ENCODE measurements at places on chromosomes 4 and X.

GRCh38 chr4:55277011-55277410 lies 69.0 kb upstream of the SRD5A3 start:
- no peak for DNase-seq

DNA sequence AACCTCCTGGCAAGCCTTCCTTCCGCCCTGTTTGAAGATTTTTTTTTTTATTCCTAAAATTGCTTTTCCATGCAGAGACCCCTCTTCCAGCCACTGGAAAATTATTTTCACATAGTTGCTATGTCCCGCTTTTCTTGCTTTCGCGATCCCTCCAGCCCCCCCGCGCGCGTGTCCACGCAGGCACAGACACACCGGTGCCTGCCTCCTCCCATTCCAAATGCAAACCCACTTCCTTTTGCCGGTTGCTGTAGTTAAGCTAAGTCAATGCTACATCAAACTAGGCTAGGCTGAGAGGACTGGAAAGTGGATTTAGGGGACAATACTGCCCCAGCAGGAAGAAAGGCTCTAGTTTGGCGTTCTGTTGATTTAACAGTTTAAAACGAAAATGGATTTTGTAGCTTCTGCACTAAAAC lies 111.0 kb downstream of the DHX15 start:
- peak; percentile 42 for DNase-seq

- DNase-seq: peak; percentile 57
Observed at GRCh38 chr4:25448379-25449109, 71.5 kb downstream of the ANAPC4 start.

DNA sequence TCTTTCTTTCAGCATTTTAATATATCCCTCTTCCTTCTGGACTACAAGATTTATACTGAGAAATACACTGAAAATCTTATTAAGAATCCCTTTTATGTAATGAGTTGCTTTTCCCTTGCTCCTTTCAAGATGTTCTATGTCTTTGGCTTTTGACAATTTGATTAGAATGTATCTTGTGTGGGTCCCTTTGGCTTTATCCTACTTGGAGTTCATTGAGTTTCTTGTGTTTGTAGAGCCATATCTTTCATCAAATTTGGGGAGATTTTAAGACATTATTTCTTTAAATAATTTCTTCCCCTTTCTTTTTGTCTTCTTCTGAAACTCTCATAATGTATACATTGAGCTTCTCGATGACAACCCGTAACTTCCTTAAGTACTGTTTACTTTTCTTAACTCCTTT lies 739.9 kb upstream of the AMOT start:
- no peak for DNase-seq

DNA sequence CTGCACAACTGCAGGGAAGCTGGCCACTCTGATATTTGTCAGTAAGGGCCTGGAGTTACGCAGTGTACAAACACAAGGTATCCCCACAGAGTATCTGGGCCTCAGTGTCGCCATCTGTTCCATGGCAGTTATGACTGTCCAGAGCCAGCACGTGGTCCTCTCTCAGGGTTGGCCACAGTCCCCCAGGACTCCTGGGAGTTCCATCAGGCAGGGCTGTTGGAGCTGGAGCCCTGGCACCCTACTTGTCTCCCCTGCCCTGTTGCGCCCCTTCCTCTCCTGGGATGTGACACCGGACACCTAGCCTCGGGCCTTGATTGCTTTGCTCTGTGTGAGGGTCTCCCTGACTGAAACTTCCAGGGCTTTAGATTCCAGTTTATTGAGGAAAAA lies 8.4 kb downstream of the HTRA3 start:
- no peak for DNase-seq

- no peak for DNase-seq
Observed at GRCh38 chrX:127276326-127276725, 456.8 kb downstream of the PRR32 start.

DNA sequence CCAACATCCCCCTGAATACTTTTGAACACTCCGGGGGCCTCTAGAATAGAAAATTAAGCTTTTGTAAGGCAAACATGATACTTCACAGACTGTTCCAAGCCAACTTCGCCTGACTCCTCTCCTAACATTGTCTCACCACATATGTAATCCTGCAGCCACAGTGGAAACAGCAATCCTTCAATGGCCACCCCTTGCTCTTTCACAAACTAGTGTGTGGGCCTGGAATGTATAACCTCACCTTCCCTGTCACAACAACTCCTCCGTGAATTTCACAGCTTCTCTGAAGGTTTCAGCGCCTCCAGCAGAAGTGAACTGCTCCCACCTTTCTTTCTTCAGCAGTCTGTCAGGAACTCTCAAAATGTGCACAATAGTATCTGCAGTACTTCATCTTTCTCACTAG lies 185.1 kb downstream of the ADGRL3 start:
- DNase-seq: no peak

DNA sequence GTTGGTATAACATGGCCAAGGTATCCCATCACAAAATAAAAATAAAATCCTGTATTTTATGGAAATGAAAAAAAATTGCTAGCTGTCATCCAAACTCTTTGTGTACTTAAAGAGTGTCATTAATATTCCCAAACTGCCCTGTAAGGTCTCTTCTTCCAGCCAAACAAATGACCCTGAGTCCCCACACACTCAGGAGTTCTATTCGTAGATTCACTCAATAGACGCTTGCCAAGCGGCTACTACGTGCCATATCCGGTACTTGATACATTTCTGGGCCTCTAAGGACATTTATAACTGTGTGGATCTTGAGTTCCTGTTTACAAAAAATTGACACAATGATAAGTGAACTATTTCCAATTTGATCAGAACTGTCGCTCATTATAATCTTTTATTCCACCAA lies 245.1 kb downstream of the SCFD2 start:
- no peak for DNase-seq

DNA sequence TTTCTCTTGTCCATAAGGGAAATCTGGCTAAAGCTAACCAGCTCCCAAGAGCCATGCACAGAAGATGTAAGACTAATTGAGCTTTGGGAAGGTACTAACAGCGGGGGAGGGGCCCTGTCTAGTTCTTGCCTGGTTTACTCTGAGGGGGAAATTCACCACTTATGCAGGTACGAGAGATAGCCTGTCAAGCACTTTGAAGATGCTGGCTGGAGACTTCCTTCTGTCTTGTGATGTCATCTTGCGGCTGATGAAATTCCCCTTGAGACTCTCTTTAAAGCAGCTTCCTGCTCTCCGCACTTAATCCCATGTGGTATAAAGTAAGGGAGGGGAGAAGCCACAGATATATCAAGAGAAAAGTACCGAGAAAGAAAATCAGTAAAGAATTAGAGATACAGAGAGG lies 345.3 kb downstream of the MAPK10 start:
- DNase-seq: no peak

- DNase-seq: no peak
Observed at GRCh38 chr4:90715242-90715641, 588.0 kb downstream of the CCSER1 start.

DNA sequence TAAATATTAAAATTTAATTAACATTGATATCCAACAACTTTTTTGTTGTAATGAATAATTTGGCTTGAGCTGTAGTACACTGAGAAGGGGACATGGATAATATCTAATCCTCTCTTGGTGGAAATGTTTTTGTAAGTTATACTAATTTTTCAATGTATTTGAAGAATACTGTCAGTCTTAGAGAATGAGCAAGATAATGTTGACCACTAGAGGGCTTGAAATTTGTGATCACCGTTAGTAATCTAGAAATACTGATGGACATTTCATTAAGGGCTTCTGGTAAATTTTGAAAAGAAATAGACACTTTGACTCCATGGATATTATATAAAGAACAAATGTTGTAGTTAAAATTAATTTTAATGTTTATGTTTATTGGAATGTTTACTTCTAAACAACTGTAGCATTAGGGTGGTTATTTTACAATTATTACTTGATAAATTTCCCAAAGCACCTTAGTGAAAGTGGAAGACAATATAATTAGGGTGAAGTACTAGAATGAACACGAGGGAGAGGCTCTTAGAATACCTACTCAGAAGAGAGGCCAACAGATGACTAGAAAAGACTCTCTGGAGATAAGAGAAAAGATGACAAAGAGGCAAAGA lies 20.0 kb upstream of the CAMK2D start:
- peak; percentile 45 for DNase-seq
